GM12864 (cell line): ENCODE measurements at places on chromosomes 12 and 14.

DNA sequence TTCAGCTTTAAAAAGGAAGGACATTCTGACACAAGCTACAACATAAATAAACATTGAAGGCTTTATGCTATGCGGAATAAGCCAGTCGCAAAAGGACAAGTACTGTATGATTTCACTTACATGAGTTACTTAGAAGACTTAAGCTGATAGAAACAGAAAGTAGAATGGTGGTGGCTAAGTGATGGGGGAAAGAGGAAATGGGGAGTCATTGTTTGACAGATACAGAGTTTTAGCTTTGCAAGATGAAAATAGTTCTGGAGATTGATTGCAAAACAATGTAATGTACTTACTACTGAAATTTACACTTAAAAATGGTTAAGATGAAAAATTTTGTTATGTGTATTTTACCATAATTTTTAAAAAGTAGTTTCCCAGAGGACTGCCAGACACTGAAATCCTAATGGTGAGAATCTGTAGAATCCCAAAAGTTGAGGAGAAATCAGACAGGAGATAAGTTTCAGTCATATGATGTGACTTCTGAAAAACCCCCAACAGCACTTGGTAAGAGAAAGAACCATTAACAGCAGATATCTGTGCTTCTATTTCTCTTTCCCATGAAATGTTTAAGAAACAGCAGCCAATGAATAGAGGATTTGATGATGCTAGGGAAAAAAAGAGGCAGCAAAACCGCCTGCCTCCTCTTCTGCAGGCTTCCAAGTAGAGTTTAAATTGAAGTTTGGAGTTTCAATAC is 16.6 kb upstream of the CLEC2A start:
- peak; percentile 74 for DNase-seq

DNA sequence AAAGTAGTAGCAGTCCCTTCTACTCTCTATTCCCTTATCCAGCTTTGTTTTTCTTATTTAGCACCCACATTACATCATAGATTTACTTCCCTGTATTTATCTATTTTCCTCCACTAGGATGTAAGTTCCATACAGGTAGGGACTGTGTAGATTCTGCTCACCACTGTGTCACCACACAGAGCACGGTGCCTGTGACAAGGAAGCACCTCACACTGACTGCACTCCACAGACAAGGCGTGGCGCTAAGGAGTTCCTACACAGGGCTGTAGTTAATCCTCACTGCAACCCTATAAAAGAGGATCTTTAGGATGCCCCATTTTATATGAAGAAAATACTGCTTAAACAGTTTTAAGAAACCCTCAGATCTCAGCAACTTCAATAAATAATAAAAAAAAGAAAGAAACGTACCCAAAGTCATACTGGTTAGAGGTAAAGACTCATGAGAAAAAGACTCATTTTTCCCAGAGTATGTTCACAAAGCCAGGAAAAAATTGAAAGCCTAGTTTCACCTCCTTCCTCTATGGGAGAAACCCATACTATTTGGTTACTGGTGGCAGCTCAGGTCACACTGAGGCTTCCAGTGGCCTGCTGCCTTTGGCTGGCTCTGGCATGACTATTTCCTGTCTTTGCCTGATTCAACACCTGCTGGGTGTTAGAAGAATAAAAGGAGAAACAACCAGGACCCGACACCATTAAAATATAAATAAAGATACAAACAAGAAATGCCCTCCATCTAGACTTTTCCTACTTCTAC is 36.9 kb downstream of the RAD9B start:
- no peak for DNase-seq

- DNase-seq = no peak
Measured at GRCh38 chr14:98192946-98193345, 1079.1 kb downstream of the BCL11B start.

DNA sequence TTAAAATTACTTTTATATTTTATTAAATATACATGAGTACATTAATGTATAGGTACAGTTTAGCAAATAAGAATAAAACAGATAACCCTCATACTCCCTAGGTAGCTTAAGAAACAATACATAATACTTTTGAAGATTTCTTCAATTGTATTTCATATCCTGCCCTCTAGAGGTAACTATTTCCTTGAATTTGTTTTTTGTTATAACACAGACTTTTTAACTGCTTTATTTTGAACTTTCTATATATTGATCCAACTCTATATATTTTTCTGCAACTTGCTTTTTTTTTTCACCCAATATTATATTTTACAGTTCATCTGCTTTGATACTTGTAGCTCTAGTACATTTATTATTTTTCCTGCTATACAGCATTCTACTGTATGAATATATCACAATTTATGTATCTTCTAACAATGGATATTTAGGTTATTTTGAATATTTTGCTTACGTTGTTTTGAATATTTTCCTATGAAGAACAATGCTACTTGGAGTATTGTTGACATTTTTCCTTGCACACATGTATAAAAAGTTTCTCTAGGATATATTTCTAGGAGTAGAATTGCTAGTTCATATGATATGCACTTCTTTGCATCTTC is 72.8 kb upstream of the ABCD2 start:
- no peak for DNase-seq

GRCh38 chr14:52883658-52884057 is 67.2 kb downstream of the FERMT2 start:
- DNase-seq = no peak

GRCh38 chr14:103196716-103197115 is 73.5 kb downstream of the TNFAIP2 start:
- DNase-seq = no peak

- DNase-seq = no peak
Measured at GRCh38 chr12:40959041-40959440, 229.1 kb upstream of the PDZRN4 start.

- no peak for DNase-seq
Measured at GRCh38 chr12:57603815-57604453, 690 bp upstream of the DTX3 start.

DNA sequence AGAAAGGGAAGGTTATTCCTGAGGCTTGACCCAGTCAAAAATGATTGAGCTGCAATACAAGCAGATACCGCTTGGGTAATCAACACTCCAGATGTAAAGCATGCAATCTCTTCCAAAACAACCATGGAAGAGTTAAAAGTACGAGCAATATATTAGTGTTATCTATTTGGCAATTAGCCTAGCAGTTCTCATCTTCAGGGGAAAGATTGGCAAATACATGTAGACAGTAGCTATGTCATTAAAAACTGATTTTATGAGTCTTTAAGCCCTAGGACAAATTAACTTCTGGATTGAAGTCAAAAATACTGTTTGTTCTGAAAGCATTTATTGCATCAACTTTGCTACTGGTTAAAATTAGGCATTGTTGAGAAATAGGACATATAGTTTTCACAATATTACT is 9.3 kb upstream of the GYS2 start:
- no peak for DNase-seq

- no peak for DNase-seq
Measured at GRCh38 chr14:68380329-68380741, 412.5 kb downstream of the ZFP36L1 start.

GRCh38 chr12:1013618-1014489 is 22.8 kb downstream of the ERC1 start:
- DNase-seq = no peak

DNA sequence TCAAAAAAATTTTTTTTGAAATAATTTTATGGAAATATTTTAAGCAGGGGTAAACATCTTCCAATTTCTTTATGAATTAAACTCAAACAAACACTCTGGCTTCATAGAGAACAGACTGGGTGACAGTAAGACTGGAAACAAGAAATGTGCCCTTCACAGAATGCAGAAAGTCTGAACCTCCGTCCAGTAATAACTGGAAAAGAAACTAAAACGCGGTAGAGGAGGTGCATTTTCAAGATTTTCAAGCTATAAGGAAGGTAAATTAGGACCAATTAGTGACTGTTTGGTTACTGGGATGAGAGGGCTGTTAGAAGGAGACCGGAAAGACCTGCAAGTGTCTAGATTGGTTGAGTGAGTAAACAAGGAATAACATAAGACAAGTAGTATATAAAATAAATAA is 245.7 kb downstream of the CEP128 start:
- peak; percentile 16 for DNase-seq

GRCh38 chr12:70994217-70994788 is 73.8 kb upstream of the PTPRR start:
- no peak for DNase-seq

- DNase-seq = peak; percentile 26
Measured at GRCh38 chr12:110245369-110245772, 35.7 kb upstream of the ATP2A2 start.

- no peak for DNase-seq
Measured at GRCh38 chr12:89707703-89708564, 704 bp downstream of the ATP2B1 start.

DNA sequence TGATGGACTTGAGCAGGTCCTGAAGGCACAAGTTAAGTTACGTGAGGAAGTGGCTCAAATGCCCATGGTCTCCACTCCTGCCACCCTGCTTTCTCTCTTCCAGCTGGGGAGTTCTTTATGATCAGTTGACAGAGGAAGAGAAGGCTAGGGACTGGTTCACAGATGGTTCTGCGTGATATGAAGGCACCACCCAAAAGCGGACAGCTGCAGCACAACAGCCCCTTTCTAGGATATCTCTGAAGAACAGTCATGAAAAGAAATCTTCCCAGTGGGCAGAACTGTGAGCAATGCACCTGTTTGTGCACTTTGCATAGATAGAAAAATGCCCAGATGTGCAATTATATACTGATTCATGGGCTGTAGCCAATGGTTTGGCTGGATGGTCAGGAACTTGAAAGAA is 162.4 kb upstream of the FSCB start:
- no peak for DNase-seq
